ENCODE measurements at places on chromosomes 3 and 15.

GRCh38 chr3:97820780-97821179 lies 1.0 kb upstream of the CRYBG3 start:
- DNase-seq: no peak

DNA sequence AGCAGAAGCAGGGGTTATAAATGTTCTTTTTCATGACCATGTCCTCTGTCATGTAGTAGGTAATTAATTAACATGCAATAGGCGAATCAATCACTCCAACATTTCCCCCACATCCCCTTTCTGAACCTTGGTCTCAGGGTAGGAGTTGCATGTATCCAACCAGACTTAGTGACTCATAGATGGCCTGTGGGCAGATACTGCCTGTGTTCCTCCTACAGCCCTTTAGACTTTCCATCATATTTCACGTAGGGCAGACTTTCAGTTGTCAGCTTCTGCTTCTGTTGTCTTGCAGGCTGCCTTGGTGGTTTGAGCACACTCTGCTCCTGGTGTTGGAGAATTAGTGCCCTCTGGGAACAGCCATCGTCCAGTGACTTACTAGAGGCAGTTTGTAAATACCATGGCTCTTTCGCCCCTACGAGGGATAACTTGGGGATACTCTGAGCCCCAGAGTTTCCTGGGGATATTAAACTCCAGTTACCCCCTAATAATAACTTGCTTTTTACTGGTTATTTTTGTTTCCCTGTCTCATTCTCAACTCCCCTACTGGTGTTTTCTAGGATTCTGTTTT lies 244.4 kb downstream of the EDEM1 start:
- no peak for DNase-seq

DNA sequence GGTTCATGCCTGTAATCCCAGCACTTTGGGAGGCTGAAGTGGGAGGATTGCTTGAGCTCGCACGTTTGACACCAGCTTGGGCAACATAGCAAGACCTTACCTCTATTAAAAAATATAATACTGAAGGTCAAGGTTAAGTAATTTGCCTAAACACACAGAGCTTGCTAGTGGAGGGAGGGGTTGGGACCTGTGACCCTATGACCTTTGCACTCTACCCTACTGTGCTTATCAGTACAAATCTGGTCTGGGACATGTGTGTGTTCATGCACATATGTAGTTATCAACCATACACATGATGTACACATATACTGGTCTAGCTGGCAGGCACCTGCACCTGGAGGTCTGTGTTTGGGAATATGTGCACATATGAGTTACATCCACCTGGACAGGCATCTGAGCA lies 117.9 kb upstream of the HACD2 start:
- no peak for DNase-seq

DNA sequence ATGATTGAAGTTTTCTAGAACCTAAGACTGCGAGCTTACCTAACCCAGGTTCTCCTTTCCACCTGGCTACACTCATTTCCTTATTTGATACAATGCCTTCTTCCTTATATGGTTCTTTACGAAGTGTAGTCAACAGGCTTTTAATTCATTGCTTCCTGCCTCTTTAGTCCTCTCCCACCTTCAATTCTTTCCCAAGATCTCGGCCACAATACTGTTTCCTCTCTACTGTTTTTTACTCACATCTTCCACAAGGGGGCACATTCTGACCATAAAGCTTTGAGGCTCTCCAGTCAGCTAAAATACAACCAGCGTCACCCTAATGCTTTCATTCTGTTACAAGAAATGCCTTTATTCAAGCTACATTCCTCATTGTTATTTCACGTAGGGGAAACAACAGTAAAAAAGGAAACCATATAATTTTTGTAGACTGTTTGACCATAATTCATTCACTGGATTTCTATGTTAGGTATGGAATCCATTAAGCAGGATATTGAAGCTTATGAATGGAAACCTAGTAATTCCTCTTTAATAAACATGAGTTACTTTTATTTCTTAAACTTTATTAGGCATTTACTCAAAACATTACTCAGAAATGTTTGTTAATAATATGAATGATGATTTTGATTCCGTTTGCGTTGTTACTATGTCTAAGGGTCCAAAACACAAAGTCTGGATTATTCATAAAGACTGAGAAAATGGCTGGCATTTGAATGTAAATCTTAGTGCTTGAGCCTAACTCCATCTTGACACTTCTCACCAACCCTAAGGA lies 29.5 kb upstream of the VEPH1 start:
- peak; percentile 93 for DNase-seq

GRCh38 chr3:52742418-52743041 lies 28.2 kb downstream of the NEK4 start:
- DNase-seq: peak; percentile 46

DNA sequence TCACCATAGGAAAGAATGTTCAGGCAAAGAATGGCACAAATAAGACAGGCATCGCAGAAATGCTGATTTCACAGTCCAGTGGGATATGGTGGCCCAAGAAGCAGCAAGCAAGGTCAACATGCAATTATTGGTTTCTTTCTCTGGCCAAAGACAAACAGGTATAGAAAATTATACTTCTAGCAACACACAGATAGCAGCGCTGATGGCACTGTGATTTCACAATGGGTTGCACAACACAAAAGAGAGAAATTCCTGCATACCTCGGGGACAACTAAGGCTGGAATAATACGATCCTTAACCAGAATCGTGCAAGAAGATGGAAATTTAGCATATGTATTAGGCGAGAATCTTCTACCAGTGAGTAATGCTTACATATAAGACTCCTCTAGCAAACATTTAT lies 76.3 kb upstream of the NR2F2 start:
- DNase-seq: no peak

DNA sequence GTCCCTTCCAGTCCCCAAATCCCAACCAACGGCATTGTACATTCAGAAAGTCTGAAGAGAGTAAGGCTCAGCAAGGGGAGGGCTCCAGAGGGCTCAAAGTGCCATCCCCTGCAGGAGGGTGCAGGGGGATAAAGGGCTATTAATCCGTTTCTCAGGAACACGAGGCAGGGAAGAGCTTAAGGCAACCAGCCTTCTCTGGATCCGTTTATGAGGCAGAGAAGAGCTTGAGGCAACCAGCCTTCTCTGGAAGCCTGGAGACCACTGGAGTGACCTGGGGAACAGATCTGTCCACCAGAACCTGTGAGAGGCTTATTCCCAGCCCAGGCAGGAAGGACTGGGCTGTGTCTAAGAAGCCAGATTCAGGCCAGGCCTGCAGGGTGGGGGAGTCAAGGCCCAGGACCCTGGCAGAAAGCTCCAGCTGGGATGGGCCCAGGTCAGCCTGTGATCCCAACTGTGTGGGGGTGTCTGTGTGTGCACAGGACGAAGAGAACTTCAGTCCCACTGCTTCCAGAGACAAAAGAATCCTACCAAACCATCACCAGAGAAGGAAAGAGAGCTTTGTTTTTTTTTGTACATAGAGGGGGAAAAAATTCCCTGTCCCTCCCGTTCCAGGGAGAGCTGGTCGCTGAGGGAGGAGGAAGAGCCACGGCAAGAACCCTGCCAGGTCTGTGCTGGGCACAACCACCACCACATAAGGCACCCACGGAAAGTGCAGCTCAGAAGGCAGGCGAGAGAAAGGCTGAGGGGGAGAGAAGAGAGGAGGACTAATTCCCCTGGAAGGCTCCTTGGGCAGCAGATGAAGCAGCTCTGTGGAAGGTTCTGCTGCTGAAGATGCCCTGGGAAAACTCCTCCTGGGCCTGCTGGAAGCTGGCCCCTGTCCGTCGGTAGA lies 1.6 kb upstream of the ULK3 start:
- DNase-seq: no peak

- no peak for DNase-seq
Measured at GRCh38 chr3:30307372-30307950, 298.9 kb upstream of the TGFBR2 start.

DNA sequence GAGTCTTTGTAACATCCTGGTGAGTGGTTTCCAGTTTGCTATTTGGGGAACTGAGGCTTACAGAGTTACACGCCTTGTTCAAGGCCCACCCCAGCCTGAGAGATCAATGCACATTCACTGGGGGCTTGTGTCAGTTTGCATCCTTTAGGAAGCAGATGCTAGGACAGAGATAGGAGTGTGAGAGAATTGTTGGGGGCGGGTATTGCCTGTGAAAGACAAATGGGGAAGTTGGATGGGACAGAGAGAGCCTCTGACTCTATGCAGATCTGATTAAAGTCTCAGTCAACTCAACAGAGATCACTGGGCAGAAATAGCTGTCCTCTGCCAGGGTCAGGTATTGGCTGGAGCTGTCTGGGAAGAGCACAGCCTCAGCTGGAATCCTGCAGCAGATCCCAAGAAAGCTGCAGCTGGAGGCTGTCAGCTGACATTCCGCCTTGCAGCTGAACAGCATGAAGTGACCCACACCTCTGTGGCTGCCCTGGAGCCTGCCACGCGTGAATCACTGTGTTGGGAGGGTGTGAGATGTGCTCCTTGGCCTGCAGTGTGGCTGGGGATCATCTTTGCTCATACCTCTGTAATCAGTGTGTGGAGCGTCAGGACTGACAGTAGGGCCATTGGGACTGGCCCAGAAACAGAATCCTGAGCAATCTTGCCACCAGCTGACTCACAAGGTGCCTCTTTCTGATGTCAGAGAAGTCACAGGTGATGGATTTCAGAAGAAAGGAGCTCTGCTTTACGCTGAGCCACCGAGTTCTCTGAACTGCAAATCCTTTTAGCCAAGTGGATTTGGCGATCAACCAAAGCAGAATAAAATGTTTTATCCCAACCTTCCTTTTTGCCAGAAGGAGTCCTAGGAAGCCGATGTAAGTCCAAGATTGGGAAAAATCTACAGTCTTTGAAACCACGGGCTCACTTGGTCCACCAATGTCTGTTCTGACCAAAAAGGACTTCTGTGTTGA lies 284.1 kb upstream of the LRRFIP2 start:
- no peak for DNase-seq

DNA sequence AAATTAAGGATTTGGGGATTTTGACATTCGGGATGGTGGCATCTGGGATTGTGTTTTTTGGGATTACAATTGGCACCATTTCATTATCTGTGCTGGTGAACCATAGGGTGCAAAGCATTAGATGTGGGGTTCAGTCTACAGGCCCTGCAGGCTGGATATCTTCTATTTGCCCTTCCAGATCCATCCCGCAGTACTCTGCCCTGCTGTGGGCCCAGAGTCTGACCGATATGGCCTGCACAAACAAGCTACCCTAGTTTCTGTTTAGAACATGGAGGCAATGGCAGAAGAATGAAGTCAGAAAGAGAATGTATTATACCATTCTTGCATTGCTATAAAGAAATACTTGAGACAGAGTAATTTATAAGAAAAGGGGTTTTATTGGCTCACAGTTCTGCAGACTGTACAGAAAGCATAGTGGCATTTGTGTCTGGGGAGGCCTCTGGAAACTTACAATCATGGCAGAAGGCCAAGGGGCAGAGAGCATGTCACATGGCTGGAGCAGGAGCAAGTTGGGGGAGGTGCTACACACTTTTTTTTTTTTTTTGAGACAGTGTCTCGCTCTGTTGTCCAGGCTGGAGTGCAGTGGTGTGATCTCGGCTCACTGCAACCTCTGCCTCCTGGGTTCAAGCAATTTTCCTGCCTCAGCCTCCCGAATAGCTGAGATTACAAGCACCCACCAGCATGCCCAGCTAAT lies 93.7 kb downstream of the NCEH1 start:
- no peak for DNase-seq

DNA sequence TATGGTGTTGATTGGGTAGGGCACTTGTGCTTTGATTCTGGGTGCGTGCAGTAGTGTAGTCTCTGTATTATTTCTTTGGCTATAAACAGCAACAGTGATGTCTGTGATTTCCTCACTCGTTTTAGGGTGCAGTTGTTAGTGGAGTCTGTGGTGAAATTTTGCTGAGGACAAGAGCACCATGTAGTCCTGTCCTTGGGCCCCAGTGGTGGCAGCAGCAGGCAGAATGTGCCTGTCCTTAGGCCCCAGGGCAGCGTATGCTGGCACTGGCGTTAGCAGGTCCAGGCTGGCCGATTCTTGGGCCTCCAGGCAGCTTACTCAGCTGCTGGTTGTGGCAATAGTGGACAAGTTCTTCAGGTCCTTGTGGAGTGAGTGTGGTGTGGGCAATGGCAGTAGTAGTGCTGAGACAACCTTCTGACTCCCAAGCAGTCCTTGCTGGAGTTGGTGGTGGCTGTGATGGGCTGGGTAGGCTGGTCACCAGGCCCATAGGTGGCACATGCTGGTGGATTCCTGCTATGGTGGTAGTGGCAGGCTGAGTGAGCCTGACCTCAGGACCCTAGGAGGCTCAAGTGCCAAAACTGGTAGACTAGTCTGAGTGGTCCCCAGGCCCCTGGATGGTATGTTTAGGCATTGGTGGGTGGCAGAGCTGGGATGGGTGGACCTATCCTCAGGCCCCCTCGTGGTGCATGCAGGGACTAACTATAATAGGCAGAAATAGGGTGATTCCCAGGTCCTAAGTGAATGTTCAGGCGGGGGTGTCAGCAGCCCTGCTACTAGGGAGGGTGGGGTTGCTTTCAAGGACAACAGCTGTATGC lies 56.3 kb downstream of the TNFAIP8L3 start:
- no peak for DNase-seq

DNA sequence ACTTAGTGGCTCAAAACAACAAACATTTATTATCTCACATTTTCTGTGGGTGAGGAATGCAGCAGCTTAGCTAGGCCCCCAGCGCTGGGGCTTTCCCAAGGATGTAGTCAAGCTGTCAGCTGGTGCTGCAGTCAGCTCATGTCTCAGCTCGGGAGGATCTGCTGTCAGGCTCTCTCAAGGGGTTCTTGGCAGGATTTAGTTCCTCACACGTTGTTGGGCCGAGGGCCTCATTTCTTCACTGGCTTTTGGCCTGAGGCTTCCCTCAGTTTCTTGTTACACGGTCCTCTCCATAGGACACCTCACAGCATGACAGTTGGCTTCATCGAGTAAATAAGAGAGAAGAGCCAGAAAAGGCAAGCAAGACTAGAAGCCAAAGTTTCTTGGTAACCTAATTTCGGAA lies 13.7 kb upstream of the U2SURP start:
- peak; percentile 83 for DNase-seq

DNA sequence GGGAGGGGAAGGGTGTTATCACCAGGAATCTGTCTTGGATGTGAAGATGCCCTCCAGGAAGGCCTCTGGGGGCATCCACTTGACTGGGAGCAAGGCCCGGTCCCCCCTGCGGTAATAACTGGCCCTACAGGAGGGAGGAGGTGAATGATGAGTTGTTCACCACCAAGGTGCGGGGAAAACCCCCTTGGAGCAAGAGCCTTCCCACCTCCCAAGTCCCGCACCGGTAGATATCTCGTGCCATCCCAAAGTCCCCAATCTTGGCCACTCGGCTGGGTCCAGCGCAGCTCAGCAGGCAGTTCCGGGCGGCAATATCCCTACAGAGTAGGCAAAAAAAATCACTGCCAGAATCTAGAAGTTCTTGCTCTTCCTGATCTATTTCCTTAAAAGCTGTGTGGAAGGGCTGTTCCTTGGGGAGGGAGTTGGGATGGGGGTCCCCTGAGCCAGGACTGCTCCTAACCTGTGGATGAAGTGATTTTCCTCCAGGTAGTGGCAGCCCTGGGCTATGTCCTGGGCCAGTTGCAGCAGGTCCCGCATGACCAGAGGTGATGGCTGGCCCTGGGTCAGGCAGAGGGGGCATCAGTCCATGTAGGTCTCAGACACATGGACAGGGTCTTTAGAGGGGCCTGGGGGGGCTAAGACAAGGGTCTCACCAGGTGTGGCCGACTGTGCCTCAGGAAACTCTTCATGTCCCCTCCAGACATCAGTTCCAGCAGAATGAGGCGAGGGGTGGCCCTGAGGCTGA lies 8.7 kb downstream of the LTK start:
- DNase-seq: no peak
